Left lung (tissue), 14 donors: ENCODE measurements at places on chromosomes 12 and 14. TPM values are rescaled to one million over a fixed set of nuclear protein-coding genes. Genes with fewer than 3 reads are reported as not detected.

Gene PELI2
- 11.9 TPM for polyA plus RNA-seq

Gene TSPAN19
- 0.43 TPM for polyA plus RNA-seq

Gene LRFN5
- 7.1 TPM for polyA plus RNA-seq

DNA sequence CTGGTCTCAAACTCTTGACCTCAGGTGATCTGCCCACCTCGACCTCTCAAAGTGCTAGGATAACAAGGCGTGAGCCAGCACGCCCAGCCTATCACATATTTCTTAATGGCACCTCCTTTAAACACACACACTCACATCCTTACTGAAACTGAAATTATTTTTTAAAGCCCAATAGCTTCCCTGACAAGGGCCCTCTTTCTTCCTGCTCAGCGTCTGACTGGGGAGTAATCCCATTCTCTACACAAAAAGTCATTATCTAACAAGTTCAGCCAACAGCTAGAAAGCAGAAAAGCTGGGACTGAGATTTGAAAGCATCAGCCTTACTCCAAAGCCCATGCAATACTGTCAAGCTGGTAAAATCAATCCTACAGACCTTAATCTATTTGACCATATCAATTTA lies 10.0 kb upstream of the AICDA start:
- no peak for DNase-seq

GRCh38 chr12:47244835-47245234 lies 165.1 kb upstream of the AMIGO2 start:
- DNase-seq = no peak

DNA sequence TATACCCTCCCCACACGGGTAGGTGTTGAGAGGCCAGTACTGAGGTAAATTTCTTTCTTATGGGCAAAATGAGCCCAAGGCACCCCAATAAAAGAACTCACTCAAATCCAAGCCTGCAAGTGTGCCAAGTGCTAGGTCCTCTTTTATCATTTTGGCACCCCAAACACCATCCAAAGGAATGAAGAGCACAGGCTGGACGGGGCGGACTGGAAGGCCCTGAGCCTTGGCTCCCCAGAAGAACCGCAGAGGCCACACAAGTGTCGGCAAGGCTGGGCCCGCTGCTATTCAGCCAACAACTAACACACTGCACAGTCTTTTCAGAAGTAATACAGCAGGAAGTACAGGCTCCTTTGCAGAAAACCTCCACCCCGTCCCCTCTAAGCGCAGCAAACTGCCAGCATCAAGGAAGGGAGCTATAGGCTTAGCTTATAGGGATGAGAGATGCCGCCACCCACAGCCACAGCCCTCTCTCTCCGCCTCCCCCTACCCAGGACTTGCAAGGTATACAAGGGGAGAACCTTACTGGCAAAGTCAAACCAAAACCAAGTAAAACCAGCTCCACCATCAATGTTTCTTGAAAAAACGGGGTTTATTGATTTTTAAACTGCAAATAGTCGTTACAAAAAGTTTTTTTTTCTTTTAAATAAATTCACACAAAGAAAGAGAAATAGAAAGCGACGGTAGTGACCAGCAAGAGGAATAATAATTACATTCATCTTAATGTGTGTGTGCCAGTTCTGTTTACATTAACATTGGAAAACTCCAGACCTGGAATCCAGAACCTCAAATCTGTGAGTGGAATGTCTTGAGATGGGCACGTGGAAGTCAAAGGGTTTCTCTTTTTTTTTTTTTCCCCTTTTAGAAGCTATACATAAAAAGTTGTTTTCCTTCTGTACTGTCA lies 5.5 kb downstream of the ZFP36L1 start:
- no peak for DNase-seq

- DNase-seq = no peak
These were observed 182.5 kb upstream of the RASSF8 start for GRCh38 chr12:25775968-25776367.

GRCh38 chr12:103144278-103144677 lies 186.8 kb downstream of the ASCL1 start:
- no peak for DNase-seq
